ENCODE measurements at places on chromosomes 11 and 22.
A peak's percentile ranks its signal among the peaks of the same experiment; 100 is the strongest.

GRCh38 chr11:30917266-30917665 lies 331.1 kb upstream of the MPPED2 start:
- no peak for DNase-seq

DNA sequence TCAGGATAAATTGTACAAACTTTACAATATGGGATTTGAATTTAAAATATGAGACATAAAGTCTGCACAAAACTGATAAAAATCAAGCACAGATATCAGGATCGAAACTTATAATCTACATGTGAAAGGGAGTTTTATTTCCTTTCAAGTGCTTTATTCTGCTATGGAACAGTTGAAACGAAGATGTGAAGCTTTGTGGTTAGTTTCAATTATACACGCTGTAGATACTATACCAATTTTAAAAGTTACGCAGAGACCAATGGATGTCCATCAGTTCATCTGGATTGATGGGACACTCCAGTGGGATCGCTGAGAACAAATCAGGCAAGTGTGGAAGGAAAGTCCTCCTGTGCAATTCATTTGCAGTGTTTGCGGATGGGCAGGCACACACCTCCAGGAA lies 34.5 kb upstream of the CAT start:
- no peak for DNase-seq

DNA sequence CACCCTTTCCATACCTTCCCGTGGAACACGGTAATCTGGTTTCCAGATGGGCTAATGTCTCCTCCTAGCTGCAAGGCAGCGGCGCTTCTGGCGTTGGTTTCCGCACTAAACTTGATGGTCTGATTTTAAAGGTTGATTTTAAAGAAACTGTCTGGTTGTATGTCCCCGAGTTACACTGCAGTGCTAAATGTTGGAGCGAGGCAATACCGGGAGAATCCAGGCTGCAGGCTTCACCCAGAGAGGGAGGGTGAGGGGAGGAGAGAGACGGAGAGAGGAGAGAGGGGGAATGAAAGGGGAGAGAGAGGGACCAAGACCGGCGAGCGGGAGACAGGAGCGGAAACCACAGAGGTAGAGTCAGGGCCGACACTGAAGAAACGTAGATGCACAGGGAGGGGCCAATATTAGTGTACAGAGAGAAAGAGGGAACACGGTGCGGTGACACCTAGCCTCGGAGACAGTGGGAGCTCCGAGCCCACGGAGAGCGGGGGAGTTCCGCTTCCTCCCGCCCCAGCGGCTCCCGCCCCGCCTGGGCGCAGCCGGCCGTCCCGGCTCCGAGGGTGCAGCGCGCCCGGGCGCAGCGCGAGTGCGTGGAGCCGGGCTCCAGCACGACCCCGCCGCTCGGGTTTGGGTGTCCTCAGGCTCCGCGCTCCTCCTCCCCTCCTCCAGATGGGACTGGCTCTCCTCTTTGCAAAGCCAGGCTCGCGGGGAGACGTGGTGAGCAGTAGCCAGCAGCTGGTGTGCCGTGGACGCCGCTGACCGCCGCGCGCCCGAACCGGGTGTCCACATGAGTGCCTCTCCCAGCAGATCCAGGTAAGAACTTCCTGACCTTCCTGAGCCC lies 71.9 kb upstream of the GRAMD1B start:
- peak; percentile 68 for DNase-seq

DNA sequence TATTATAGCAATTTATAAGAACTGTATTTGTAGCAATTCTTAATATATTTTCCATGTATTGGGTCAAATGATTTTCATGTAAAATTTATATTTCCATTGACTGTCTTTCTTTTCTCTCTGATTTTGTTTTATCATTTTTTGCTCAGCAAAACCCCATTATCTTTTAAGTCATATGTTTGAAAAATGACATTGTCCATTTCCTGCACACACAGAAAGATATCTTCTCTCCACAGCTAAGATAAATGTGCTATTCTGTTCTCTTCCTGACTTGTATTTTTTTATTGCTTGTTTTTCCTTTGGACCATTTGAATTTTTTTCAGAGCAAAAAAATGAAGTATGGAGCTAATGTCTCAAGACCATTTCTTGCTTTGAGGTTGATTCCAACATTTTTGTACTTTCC lies 6.3 kb upstream of the LRRC55 start:
- DNase-seq: no peak

- no peak for DNase-seq
Observed at GRCh38 chr11:62830904-62831519, 839 bp downstream of the STX5 start.

GRCh38 chr11:44968510-44968909 lies 17.8 kb upstream of the TP53I11 start:
- DNase-seq: no peak

DNA sequence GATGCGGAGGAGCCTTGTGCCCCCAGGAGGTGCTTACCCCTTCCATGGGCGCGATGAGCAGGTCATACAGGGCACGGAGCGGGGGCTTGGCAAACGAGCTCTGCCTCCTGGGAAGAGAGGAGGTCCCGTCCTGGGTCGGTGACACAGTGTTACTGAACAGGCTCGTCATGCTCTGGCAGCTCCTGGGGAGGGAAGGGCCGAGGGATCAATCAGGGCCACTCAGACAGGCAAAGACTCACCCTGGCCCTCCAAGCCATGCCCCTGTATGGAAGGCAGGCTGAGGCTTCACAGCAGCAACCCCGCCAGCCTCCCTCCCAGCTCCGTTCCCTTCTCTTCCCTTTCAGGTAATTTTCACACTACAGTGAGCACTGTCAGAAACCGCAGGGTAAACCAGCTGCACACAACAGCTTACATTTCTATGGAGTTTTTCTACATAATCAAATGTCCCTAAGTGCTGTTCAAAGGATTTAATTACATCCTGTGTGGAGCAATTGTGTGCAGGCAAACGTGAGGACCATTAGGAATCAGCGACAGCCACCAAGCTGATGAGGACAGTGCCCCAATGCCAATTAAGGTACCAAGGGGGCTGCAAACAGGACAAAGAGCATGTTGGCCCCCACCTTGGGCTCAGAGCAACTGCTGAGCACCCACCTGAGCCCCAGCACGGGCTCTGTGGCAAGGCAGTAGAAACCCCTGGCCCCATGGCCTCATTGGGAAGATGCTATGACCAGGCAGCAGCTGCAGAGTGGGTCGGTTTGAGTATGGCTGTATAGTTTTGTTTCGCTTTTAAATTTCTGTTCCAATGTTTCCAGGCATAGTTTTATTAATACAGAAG lies 95.4 kb upstream of the PITPNB start:
- DNase-seq: no peak

GRCh38 chr11:613369-613968 lies 2.3 kb downstream of the IRF7 start:
- DNase-seq: peak; percentile 89

GRCh38 chr11:103673773-103674172 lies 362.7 kb upstream of the DDI1 start:
- DNase-seq: no peak

All from stimulated activated CD4-positive, alpha-beta T cell treated with anti-CD3 and anti-CD28 coated beads, Interleukin-15, amount 100 ng/mL, for 24 hours (primary cell).